Progenitor cell of endocrine pancreas (in vitro differentiated cells): ENCODE measurements at places on chromosomes 12 and 14.

GRCh38 chr12:46917821-46918220 is 92.0 kb upstream of the SLC38A4 start:
- DNase-seq, result no peak

GRCh38 chr12:55673638-55674037 is 34.1 kb downstream of the ITGA7 start:
- no peak for DNase-seq

GRCh38 chr12:66648033-66648735 is 30.7 kb downstream of the GRIP1 start:
- no peak for DNase-seq

DNA sequence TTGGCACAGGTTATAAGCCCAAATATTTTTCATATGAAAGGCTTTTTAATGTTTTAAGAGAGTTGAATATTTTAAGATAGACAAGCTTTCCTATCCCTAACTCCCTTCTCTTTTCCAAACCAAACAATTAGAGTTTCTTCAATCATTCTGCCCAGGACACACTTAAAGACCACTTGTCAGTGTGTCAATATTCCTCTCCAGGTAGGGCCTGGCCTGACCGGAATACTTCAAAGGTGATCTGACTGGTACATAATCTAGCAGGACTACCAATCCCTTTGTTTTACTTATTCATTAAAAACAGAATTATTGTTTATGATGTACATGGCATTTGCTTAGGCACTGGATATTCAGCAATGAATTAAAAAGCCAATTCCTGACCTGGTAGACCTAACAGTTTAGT is 24.2 kb upstream of the SNRPF start:
- DNase-seq, result no peak
